Stimulated activated CD4-positive, alpha-beta T cell treated with anti-CD3 and anti-CD28 coated beads, TNF-alpha, amount 100 ng/mL, for 48 hours (primary cell): ENCODE measurements at places on chromosomes 11 and 22.
A peak's percentile ranks its signal among the peaks of the same experiment; 100 is the strongest.

GRCh38 chr11:62137881-62138629 lies 14.2 kb downstream of the INCENP start:
- no peak for DNase-seq

DNA sequence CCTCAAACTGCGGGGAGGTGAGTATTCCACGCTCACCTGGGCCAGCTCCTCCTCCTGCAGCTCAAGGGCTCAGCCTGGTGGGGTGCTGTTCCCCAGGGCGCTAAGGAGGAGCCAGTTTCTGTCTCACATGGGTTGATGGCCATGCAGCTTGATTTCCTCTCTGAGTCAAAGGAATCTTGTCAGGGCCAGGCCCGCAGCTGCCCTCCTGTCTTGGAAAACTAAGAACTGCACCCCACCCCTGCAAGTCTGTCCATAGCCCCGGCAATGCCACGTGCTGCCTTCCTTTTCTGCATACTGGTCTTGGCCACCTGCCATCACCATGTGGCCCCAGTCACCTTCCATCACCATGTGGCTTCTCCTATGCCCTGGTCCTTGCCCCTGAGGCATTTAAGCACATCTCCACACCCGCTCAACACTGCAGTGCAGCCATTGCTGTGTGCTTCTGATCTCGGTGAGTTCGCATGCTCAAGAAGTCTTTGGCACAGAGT lies 35.2 kb upstream of the CLDN5 start:
- DNase-seq, result no peak

DNA sequence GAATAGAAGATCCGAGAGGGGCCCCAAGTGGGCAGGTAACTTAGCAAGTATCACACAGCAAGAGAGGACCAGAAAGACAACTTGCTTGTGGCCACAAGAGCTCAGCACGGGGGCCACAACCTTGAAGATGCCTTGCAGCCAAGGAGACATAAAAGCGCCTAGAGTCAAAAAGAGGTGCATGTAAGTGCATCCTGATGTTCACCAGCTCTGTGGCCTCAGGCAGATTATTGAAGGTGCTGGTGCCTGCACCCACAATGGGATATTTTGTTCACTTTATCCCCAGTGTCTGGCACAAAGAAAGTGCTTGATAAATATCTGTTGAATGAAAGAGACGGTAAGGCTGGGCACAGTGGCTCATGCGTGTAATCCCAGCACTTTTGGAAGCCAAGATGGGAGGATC lies 106.0 kb upstream of the ASPHD2 start:
- no peak for DNase-seq

- no peak for DNase-seq
These were observed 8.7 kb downstream of the IFITM10 start for GRCh38 chr11:1741741-1742140.

DNA sequence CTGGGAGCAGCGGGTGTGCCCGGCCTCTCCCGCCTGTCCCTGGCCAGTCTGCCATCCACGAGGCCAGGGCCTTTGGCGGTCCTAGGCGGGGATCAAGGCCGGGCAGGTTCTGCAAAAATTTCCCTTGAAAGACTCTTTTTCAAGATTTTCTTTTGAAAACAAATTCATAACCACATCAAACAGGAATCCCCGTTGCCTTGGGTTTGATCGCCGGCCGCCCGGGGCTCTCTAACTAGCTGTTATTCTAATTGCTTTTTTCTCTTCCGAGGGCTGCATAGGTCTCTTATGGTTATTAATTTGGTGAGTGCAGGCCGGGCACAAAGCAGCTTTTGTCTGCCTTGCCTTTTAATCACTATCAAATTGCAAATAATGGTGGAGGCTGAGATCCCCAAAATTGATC lies 42.0 kb downstream of the CDKN1C start:
- no peak for DNase-seq

GRCh38 chr11:117884994-117885393 lies 8.5 kb upstream of the FXYD6 start:
- DNase-seq, result no peak

DNA sequence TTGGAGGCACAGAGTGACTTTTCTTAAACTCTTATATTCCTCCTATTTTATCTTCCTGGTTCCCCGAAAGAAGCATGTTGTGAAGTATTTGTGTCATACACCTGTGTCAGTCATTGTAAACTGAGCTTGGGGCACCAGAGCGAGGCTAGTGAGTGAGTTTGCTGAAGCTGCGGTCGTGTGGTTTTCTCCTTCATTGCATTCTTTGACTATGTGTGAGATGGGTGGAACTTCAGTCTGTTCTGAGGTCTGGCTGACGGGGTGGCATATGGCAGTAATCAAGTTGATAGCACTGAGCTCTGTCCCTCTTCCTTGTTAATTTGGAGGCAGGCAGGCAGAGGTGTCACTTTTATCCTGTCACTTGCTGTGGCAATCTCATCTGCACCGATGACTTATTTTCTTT lies 4.2 kb downstream of the VPS26B start:
- no peak for DNase-seq

GRCh38 chr22:17131686-17132085 lies 10.5 kb upstream of the TMEM121B start:
- no peak for DNase-seq

- no peak for DNase-seq
These were observed 112.6 kb downstream of the ST3GAL4 start for GRCh38 chr11:126468102-126468521.

DNA sequence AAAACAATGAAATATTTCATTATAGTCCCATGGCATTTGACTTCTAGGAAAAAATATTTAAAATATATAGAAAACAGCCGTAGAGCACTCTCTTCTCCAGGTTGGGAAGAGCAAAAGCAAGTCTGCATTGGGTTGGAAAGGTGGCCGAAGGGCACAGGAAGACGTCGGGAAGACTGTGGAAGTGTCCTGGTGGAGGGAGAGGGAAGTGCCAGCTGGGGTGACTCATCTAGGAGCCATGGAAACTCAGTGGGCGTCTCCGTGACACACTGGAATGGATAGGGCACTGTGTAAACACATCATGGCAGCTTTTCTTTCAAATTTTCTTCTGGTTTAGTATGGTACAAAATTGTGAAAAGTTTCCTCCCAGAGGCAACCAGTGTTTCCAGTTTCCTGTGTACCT lies 12.7 kb downstream of the GTPBP1 start:
- no peak for DNase-seq

DNA sequence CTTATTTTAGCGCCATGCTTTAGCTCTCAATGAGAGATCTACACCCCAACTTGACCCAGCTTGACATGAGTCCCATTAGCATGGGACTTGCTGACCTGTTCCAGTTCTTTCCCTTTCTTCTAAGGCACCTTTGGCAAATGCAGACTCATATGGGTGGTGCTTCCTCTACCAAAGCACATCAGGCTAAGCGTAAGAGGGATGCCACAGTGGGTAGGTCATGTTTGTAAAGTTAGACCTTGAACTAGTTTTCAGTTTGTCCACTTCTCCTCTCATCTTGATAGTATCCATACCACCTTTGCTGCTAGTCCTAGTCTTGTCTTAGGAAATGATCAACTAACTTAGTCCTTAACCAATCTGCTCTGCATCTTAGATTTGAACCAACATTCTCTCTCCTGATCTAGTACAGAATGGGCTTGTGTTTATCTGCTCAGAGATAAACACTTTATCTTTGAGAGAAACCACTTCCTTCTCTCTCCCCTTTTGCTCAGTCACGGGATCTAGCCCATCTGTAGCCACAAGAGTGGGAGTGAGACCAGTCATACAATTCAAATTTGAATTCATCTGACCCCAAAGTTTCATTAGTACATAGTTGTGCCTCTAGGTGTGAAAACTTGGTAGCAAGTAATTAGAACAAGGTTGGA lies 72.1 kb upstream of the CD44 start:
- DNase-seq, result no peak

GRCh38 chr22:43883012-43883661 lies 8.7 kb downstream of the PNPLA5 start:
- DNase-seq, result peak; percentile 16

DNA sequence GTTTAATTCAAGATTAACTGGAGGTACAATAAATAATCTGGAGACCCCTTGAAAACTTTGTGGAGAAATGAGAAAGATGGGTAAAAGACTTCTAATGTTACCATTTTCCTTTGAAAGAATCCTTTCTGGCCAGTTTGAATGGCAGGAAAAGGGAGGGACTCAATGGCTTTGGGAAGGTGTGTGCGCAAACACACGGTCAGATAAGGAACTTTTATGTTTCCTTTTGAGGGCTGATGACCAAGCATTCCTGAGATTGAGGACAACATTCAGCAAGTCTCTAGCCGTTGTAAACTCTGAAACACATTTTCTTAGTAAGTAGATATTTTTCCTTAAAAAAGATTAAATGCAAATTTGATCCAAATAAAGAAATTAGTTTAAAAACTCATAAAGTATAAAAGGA lies 909.7 kb upstream of the TENM4 start:
- no peak for DNase-seq

GRCh38 chr11:5269715-5270147 lies at the start of gene HBE1:
HBE1 (minus strand) TSS chr11:5269945; CDS start chr11:5269890, 55 bp downstream.
- DNase-seq, result no peak

DNA sequence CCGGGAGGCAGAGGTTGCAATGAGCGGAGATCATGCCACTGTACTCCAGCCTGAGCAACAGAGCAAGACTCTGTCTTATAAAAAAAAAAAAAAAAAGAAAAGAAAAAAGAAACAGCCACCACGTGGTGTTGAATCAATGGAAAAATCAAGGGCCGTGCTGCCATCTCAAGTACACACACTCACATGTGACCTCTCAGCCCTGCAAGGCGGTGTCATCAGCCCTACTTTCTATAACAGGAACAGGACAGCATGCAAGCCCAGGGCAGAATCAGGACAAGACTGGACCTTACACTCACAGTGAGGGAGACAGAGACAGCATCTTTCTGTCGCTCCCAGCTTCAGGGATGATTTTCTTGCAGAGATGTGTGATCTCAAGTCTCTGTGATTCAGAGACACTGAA lies 179.6 kb downstream of the MPPED1 start:
- DNase-seq, result no peak

GRCh38 chr11:68146704-68147474 lies 25.7 kb upstream of the CHKA start:
- DNase-seq, result no peak

DNA sequence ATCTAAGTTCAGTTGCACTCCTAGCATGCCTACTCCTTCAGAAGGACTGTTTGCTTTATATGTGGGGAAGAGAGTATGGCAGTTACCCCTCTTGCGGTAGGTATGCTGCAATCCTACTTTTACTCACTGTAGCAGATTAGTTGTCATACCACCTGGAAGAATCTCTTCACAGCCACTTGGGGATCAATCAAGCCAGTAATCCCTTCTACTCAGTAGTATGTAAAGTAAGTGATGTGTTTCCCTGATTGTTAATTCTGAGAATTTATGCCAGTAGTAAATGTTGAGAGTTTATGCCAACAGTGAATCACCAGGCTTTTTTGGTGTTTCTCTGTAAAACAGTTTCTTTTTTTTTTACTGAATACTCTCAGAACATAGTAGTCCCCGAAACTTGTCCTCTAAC lies 34.4 kb downstream of the PRMT3 start:
- no peak for DNase-seq

DNA sequence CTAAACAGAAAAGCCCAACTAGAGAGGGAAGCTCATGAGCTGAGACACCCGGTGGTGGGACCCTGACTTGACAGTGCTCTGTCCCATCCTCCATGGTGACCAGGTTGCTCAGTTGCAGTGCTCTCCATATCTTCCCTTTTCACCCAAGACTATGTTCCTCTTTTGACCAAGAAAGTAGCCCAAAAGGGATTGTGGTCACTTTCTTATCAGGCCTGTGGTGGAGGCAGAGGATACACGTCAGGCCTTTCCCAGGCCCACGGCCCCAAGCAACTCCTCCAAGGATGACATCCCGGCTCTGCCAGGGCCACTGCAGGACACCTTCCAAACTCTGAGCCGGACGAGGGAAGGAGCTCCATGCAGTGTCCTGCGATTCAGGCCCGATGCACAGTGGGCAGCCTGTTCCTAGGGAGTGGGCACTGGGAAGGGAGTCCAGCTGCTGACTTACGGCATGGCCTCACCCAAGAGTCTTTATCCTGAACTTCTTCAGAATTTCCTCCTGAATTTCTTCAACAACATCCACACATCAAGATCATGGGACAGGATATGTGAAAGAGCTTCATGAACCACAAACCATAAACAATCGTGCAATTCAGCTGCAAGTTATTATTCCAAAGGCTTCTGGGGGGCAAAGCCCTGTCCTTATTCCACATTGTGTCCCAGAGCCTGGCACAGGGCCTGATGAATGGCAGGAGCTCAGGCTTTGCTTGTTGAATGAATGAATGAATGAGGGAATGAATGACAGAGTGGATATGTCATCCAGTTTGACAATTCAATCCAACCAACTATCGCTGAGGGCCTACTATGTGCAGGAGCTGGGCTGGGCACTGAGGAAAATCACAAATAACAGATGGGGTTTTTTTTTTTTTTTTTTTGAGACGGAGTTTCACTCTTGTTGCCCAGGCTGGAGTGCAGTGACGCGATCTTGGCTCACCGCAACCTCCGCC lies 36.0 kb upstream of the MYH9 start:
- no peak for DNase-seq

DNA sequence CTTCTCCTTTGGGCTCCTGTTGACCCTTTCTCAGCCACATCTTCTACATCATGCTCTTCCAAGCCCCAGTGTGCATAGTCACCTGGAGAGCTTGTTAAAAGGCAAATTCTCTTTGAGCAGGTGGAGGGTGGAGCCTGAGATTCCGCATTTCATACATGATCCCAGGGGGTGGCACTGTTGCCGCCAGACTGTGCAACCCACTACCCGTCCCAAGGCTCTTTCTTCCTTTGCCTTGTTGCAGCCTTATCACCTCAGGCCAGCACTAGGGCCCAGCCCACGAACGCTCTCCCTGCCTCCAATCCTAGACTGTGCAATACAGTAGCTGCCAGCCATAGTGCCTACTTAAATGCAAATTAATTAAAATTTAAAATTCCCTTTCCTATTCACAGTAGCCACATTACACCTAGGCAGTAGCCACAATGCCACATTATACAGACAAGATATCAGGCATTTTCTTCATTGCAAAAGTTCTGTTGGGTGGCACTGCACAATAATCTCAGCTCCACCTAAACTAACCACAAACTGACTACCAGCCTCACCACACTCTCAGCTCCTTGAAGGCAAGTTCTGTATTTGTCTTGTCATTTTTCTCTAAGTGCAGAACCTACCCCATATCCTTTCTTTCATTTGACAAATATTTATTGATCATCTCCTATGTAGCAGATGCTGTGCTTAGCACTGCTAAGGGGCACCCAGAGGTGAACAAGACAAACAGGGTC lies 4.6 kb upstream of the KCNJ5 start:
- no peak for DNase-seq

GRCh38 chr11:121762820-121763219 lies 310.1 kb upstream of the SORL1-AS1 start:
- DNase-seq, result no peak

DNA sequence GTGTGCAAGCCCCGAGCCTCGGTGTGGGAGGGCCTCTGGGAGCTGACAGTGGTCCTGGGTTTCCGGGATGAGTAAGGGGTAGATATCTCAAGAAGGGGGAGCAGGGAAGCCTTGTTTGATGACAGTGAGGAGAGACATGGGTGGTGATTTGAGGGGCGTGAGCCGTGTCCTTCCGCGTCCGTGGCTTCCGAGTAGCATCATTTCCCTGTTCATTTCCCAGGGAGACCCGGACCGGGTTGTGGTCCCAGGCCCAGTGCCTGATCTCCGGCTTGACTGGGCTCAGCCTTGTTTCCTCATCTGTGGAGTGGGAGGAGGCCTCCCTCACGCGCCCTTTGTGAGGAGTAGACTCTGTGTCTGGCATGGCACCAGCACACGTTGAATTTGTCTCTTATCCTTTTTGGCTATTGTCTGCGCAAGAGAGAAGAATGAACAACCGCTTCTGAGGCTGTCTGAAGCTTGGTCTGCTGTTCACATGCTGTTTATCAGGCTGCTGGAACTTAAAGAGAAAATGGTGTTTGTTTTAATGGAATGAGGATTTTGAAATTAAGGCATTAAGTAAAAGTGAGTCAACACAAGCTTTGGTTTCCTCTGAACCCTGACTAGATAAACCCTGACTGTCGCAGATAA lies 348.5 kb downstream of the TBC1D22A start:
- DNase-seq, result no peak
